Stimulated activated CD4-positive, alpha-beta T cell treated with anti-CD3 and anti-CD28 coated beads, Interleukin-15, amount 100 ng/mL, for 24 hours (primary cell): ENCODE measurements at places on chromosomes 2 and 18.

GRCh38 chr2:36414307-36414706 is 58.7 kb downstream of the CRIM1 start:
- no peak for DNase-seq

GRCh38 chr2:26453421-26454329 is 24.2 kb downstream of the OTOF start:
- DNase-seq: no peak

DNA sequence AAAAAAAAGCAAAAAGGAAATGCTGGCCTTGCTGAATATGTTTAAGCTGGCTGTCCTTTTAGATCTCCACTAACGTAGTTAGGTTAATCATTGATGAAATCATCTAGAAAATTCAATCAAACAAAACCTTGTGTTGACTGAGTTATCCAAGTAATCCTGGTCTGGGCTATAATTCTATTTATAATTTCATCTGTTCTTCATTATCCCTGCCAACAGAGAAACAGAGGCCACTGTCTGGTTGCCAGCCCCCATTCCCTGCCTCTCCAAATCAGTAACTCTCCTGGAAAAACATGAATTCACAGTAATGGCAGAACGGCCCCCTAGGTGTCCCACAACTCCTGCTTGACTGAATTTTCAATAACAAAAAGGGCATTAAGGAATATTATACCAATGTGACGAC is 24.6 kb downstream of the DOCK10 start:
- no peak for DNase-seq

DNA sequence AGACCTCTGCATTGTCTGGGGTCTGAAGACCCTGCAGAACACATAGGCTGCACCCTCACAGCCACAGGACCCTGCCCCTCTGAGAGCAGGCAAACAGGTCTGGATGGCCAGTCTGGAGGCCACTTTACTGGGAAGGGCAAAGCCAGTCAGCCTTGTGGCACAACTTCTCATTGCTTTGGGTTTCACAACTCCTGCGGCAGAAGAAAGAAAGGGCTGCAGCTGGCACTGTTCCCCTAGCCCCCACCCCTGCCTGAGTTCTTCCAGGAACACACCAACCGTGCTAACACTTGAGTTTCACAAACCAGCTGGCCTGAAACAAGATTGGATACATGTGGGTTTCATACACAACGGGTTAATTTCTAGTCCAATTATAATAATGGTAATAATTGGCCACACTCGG is 276.5 kb upstream of the MGAT5 start:
- DNase-seq: no peak

DNA sequence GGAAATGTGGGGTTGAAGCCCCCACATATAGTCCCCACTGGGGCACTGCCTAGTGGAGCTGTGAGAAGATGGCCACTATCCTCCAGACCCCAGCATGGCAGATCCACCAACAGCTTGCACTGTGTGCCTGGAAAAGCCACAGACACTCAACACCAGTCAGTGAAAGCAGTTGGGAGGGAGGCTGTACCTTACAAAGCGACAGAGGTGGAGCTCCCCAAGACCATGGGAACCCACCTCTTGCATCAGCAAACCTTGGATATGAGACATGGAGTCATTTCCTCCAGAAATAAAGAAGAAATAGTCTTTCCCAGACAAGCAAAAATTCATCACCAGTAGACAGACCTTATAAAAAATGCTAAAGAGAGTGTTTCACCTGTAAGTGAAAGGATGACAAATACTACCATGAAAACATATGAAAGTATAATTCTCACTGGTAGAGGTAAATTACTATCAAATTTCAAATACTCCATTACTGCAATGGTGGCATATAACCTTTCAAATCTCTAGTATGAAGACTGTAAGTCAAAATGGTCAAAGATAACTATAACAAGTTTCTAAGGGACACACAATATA is 152.6 kb upstream of the EPHA4 start:
- DNase-seq: no peak

DNA sequence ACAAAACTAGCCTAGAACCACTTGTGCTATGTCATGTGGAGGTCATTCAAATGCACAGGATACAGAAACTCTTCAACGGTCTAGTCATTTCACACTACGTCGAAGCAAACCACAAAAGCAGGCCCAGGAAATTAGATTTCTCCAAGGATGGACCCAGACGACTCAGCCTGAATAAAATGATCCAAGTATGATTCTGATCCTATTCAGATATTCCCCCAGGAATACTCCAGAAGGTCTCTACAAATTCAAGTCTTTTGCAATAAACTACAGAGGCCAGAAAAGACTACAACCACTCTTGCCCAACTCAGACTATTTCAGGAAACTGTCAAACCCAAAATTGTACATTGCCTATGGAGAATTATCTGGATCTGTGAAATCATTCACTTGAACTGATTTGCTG is 422.5 kb downstream of the METTL4 start:
- DNase-seq: no peak

DNA sequence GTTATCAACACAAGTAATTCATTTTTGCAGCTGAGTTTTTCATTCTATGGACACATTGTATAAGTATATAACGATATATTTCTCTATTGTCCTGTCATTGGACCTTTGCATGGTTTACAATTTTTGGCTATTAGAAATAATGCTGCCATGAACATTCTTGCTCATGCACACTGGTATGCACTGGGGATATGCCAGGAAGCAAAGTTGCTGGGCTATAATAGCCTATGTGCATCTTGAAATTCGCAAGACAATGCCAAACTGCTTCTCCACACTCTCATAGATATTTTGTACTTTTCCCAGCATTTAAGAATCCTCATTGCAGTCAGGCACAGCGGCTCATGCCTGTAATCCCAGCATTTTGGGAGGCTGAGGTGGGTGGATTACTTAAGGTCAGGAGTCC is 852.6 kb upstream of the ID2 start:
- DNase-seq: no peak

GRCh38 chr2:164024396-164024795 is 288.6 kb upstream of the FIGN start:
- DNase-seq: no peak

GRCh38 chr18:74342416-74343043 is 26.9 kb downstream of the C18orf63 start:
- peak; percentile 5 for DNase-seq
